Fibroblast of the conjunctiva (primary cell): ENCODE measurements at places on chromosomes 16 and 17.

- DNase-seq: no peak
Observed at GRCh38 chr17:45828582-45829133, 16.0 kb upstream of the SPPL2C start.

GRCh38 chr17:29709866-29710519, 87.3 kb upstream of the CORO6 start:
- no peak for DNase-seq

DNA sequence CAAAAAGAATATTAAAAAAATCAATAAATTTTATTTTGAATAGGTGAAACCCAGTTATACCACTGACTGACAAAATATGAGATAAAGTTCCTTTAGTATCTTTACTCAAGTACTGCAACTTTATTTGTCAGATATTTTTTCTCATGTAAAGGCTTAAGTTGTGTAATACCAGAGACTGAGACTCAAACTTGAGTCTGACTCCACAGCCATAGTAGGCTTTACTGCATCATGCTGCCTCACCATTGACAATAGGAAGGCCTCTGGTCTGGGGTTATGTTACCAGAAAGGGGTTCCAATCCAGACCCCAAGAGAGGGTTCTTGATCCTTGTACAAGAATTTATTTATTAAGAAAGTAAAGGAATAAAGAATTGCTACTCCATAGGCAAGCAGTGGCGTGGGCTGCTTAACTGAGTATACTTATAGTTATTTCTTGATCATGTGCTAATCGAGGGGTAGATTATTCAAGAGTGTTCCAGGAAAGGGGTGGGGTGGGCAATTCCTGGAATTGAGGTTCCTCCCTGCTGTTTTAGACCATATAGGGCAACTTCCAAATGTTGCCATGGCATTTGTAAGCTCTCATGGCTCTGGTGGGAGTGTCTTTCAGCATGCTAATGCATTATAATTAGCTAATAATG, 187.4 kb upstream of the WSB1 start:
- DNase-seq: no peak

GRCh38 chr17:44389723-44390202, 314 bp upstream of the ITGA2B start:
- no peak for DNase-seq

GRCh38 chr17:5418858-5419355, 555 bp downstream of the NUP88 start:
- no peak for DNase-seq

- no peak for DNase-seq
Observed at GRCh38 chr16:74603848-74604247, 3.1 kb downstream of the GLG1 start.
